ENCODE measurements at places on chromosomes 11 and 22.

GRCh38 chr11:2902784-2903671 is 17.5 kb upstream of the CDKN1C start:
- no peak for DNase-seq

GRCh38 chr11:5229356-5229755 is 2.5 kb upstream of the HBB start:
- no peak for DNase-seq

- DNase-seq = no peak
These were observed 91.7 kb upstream of the CLMP start for GRCh38 chr11:123286761-123287160.

DNA sequence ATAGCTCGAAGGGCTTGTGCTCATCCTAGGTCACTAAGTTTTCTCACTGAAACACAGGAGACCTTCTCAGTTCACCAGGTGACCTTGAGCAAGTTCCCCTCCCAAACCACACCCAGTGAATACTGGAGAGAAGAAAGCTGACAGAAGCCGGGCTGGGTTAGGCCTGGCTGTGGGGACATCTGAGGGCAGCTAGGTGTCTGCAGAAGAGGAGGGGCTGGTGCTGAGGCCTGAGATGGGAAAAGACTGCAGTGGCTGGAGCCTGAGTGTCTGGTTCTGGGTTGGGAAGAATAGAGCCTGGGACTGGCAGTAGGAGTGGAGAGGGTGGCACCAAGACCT is 602 bp upstream of the INPP5J start:
- no peak for DNase-seq

DNA sequence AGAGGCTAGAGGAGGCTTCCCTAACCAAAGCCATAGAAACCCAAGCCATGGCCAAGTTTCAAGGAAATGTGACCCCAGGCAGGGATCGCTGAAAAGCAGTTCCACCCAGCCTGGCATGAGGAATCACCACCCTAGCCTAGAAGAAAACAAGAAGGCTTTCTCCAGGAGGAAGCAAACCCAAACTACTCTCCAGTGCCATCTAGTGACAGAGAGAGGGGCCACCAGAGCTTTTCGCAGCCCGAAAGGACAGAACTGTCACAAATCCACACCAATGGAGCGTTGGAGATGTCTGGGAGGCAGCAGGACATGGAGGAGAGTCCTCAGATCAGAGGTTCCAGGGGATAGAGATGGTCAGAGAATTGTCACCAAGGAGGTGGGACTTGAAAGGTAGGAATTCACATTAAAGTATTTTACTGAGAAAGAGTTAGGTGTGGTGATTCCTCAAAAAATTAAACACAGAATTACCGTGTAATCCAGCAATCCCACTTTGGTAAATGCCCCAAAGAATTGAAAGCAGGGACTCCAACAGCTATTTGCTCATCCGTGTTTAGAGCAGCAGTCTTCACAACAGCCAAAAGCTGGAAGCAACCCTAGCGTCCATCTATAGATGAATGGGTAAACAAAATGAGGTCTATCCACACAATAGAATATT is 67.3 kb upstream of the NUP50 start:
- peak; percentile 27 for DNase-seq

DNA sequence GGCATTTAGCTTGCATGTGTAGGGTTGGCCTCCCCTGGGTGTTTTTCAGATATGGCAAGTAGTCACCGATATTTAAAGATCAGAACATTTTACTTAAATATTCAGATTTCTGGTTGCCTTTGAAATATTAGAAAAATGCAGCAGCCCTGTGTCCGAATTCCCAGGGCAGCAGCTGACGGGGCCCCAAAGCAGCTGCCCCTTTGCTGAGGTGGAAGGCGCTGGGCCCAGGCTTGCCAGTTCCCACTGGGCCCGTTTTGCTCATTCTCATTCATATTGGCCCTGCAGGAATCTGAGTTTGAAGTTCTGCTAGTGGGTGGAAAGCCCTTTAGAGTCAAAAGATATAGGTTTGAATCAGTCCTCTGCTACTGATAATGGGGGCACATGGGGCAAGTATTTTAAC is 692.1 kb downstream of the OPCML start:
- DNase-seq = no peak

DNA sequence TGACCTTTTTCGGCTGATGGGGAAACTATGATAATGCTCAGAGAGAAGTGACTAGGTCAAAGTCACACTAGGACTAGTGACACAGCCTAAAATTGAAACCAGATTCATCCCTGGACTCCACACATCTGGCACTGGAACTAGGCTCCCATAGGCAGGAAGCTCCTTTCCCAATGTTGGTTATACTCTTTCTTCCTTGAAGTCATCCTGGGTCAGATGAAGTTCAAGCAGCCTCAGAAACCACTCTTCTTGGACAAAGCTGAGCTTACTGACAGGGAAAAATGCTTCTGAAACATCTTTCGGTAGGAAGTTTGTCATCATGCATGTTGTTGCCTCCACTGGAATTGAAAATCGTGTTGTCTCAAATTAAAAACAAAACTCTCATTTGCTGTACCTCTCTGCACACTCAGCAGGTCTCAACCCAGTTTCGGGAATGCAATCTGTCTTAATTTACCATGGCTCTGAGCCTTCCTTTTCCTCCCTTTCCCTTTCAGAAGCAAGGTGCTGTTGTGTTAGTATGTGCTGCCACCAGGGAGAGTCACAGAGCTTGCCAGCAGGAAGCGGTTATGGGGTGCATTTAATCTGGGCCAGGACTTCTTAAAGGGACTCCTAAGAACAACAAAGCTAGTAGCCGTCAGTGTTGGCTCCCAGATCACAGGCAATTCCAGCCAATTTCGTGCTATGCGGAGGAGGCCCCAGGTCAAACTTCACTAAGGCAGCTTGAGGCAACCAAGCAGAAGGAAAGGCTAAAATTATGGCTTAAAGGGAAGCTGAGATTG is 384.8 kb downstream of the TENM4 start:
- no peak for DNase-seq

DNA sequence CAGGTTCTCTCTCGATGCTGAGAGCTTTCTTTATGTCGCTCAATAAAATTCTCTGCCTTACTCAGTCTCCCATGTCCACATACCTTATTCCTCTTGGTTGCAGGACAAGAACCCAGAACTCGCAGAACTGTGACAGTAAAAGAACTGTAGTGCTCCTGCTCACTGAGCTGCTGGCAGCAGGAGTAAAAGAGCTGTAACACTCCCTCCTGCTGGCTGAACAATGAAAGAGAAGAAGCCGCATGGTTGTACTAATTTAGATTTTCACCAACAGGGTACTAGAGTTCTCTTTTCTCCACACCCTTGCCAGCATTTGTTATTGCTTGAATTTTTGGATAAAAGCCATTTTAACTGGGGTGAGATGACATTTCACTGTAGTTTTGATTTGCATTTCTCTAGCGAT is 433.2 kb downstream of the GUCY1A2 start:
- DNase-seq = no peak

GRCh38 chr11:69647761-69648497 is 7.0 kb downstream of the CCND1 start:
- DNase-seq = no peak

DNA sequence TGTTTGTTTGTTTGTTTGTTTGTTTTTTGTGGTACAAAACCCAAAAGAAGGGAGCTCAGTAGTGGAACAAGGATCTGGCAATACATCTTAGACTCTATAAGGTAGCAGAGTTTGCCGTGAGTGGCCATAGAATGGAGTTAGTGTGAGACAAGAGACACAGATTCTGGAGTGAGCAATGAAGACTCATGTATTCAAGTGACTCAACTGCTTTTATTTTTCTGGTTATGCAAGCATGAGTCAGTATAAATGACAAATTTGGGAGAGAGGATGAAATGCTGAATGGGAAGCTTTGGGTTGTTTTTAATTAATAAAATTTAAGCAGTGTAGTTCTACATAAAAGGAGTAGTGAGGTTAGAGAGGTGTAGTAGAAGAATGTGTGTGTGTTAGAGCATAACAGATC is 143.6 kb upstream of the ANO5 start:
- no peak for DNase-seq

GRCh38 chr11:43404406-43404805 is 45.7 kb downstream of the TTC17 start:
- DNase-seq = no peak

DNA sequence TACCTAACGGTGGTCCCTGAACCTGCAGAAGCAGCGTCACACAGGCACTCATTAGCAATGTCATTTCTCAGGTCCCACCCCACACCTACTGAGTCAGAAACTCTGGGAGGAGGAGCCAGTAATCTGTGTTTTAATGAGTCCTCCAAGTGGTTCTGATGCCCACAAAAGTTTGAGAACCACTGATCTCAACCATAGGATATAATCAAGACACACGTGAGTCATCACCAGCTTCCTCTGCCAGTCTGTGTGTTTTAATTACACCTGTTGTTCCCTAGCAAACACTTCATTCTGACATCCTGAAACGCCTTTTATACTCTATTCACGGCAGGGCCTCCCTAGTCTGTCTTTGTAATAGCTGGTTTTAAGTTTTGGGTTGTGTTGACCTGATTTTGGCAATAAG is 5.8 kb downstream of the TECTA start:
- DNase-seq = no peak

DNA sequence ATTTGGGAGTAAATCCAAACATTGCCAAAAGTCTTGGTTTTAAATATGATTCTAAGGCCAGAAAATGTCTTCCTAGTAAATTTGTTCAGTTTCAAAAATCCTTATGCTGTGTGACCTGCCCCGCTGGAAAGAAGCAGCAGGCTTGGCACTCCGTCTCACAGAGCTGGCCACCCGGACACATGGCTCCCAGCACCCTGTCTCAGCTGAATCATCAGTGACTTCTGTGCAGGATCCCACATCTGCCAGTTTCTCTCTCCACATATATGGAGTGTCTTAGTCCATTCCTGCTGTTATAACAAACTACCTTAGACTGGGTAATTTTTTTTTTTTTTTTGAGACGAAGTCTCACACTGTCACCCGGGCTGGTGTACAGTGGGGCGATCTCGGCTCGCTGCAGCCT is 356.7 kb downstream of the TBC1D22A start:
- DNase-seq = no peak

DNA sequence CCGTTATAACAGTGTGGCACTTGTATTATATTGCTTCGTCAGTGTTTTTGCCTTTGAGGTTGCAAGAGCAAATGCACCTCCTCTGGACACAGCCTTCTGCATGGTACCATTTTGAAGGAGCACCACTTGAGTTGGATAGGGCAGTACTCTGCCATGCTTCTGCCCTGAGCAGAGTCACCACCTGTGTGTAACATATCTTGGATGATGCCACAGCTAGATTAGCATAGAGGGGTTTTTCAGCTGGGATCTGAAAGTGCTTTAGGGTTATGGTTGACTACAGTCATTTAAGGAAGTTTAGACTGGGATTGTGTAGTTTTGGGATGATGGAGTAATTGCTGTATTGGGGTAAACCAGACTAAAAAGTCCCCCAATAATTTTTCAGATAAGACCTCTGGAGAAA is 78.8 kb downstream of the PPP6R3 start:
- no peak for DNase-seq

DNA sequence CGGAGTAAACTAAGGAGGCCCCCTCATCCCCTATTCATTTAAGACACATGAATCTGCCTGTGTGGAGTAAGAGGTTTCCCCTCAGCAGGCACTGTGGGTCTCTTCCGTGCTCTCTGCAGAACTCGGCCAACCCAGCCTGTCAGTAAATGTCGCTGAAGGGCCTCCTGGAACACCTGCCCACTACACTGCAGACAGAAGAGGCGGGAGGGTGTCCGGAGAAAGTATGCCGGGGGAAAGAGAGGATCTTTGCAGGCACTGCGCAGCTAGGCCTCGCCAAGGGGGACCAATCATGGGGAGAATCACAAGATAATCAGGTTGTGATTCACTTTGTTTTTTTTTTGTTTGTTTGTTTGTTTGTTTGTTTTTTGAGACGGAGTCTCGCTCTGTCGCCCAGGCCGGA is 110.8 kb downstream of the MORC2 start:
- DNase-seq = no peak

GRCh38 chr11:95067841-95068219 is 1.1 kb downstream of the SRSF8 start:
- DNase-seq = no peak

DNA sequence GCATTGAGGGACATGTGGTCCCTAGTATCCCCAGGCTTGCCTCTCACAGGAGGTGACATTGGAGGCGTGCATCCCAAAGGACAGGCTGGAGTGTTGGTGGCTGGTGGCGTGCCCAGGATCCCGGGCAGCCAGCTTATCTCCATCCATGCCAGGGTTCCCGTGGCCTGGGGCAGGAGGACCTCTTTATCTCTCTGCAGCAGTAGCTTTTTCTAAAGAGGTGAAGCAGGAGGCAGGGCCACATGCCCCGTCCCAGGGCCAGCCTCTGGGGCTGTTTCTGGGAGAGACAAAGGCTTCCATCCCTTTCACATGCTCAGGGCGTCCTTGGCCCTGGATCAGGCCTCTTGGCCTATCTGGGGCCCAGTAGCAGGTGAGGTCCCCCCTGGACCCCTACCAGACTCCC is 19.7 kb downstream of the PARVG start:
- DNase-seq = no peak

- peak; percentile 98 for DNase-seq
These were observed at the start of gene LMF2 for GRCh38 chr22:50507421-50507990. LMF2 (minus strand) TSS chr22:50507702; CDS start chr22:50507675, 27 bp downstream.

GRCh38 chr22:32080904-32081303 is 37.8 kb downstream of the SLC5A1 start:
- DNase-seq = peak; percentile 8

- DNase-seq = no peak
These were observed 7.2 kb upstream of the NIPSNAP1 start for GRCh38 chr22:29587938-29588699.

DNA sequence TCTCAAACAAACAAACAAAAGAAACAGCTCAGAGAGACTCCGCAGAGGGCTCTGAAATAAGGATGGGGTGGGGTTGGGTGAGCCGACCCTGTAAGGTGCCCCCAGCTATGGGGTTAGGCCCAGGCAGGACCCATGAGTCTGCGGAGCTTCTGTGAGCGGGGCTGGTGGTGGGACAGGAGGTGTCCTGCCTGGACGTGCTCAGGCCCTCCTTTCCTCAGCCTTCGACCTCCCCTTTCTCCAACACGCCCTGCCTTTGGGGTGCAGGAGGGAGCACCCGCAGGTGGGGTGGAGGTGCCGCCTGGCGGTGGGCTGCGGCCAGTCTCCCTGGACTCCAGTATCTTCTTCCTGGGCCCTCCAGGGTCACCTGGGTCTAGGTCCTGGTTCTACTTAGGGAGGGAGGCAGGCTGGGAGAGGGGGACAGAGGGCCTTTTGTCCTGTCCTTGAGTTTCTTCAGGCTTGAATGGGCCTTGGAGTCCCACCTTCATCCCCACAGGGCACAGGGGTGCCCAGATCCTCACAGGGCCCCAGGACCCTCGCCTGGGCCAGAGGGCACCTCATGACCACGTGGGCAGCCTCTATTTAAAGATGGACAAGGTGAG is 12.3 kb downstream of the PRR33 start:
- DNase-seq = no peak

GRCh38 chr22:43847376-43848289 is 14.7 kb downstream of the SULT4A1 start:
- no peak for DNase-seq

- no peak for DNase-seq
These were observed 98.5 kb upstream of the RRM1 start for GRCh38 chr11:3995949-3996554.

DNA sequence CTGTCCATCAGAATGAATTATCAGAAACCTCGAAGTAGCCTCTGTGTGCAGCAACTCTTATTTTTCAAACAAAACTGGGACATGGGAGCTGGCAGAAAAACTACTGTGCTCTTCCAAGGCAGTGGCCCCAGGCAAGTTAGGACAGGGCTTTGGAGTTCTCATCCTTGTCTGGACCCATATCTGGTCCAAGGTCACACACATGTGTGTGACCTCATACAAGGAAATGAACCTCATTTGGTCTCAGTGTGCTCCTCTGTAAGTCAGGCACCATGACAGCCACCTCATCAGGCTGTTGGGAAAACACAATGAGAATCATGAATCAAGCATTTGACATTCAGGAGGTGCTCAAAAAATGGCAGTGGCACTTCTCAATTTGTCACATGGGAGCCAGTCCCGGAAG is 25.8 kb downstream of the LARGE1 start:
- no peak for DNase-seq
